Progenitor cell of endocrine pancreas (in vitro differentiated cells): ENCODE measurements at places on chromosomes 5 and 9.

DNA sequence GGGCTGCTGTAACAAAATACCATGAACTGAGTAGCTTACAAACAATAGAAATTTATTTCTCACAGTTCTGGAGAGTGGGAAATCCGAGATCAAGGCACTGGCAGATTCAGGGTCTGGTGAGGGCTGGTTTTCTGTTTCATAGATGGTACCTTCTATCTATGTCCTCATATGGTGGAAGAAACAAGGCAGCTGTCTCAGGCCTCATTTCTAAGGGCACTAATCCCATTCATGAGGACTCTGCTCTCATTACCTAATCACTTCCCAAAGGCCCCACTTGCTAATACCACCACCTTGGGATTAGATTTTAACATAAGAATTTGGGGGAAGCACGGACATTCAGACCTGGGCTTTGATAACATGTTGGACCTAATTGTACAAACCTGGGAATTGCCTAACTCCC, 13.5 kb downstream of the RFESD start:
- DNase-seq = no peak

- no peak for DNase-seq
Observed at GRCh38 chr5:59342181-59342580, 551.3 kb downstream of the PDE4D start.

- DNase-seq = no peak
Observed at GRCh38 chr5:174573221-174573994, 151.0 kb upstream of the MSX2 start.

DNA sequence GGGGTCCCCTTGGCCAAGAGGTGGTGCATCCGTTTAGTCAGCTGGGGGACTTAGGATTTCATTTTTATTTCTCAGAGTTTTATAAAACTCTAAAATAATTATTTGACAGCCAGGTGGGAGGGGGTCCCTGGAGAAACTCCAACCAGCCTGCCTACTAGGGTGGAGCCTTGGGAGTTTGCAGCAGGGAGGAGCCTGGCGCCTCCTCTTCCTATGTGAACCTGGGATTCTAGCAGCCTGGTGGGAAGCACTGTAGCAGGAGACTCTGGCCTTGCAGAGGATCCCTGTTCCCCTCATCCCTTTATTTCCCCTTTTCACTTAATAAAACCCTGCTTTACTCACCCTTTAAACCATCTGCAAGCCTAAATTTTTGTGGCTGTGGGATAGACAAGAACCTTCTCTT, 50.8 kb downstream of the FXN start:
- no peak for DNase-seq

GRCh38 chr5:171570244-171570825, 150.9 kb downstream of the FGF18 start:
- DNase-seq = no peak

GRCh38 chr5:64339769-64340168, 166.0 kb upstream of the RGS7BP start:
- DNase-seq = no peak

DNA sequence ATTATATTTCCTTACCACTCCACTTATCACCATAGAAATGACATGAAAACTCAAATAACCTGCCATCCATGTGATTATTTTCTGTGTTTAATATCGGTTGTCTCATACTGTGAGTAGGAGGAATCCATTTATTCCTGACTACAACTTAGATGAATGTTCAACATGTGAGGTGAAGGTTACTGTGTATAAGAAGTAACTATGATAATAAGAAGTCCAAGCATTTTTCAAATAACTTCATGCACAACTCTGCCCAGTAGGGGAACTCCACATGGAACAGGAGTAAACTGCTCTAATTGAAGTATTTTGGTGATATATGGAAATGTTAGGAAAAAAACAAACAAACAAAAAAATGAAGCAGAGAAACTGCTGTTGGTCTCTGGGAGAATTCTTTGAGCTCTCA, 447.5 kb upstream of the GRIN3A start:
- DNase-seq = no peak

DNA sequence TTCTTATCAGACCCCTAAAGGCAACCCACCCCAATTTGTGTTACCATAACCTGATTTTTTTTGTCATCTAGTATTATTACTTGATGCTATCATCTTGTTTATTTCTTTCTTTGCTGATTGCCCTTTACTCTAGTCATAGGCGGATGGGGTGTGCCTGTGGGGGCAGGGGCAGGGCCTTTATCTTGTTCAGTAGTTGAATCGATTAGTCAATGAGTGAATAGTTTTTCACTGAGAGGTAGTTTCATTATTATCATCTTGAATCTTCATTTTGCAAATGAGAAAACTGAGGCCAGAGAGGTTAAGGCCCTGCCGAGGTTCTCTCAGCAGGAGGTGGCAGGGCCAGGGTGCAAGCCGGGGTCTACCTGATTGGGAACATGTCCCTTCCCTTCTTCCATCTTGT, 9.4 kb upstream of the GM2A start:
- no peak for DNase-seq

GRCh38 chr5:141882594-141883183, 4.5 kb upstream of the PCDH1 start:
- DNase-seq = no peak

- DNase-seq = no peak
Observed at GRCh38 chr9:105158898-105159297, 85.6 kb upstream of the SLC44A1 start.

- no peak for DNase-seq
Observed at GRCh38 chr9:125486152-125486508, 220.9 kb downstream of the MAPKAP1 start.
